Glutamatergic neuron (in vitro differentiated cells): ENCODE measurements at places on chromosomes 6 and 20. TPM values are rescaled to one million over a fixed set of nuclear protein-coding genes. Genes with fewer than 3 reads are reported as not detected.

PAX1 gene
- total RNA-seq, result not detected

STMN3 gene
- 459 TPM for total RNA-seq

ETV7 gene
- total RNA-seq, result not detected

KCNK5 gene
- 0.71 TPM for total RNA-seq

PAK5 gene
- 6.8 TPM for total RNA-seq

HSPA1L gene
- 2.5 TPM for total RNA-seq

NKAPL gene
- 0.69 TPM for total RNA-seq

RNF182 gene
- total RNA-seq, result 1.8 TPM

SLC35D3 gene
- total RNA-seq, result not detected

PI3 gene
- not detected for total RNA-seq
